ENCODE measurements at places on chromosomes 12 and 14. TPM values are rescaled to one million over a fixed set of nuclear protein-coding genes. Genes with fewer than 3 reads are reported as not detected.
A peak's percentile ranks its signal among the peaks of the same experiment; 100 is the strongest.

GRCh38 chr14:63759456-63759855 is 31.6 kb upstream of the SGPP1 start:
- peak overlapping the region; percentile 81 for H3K4me3 ChIP-seq
- peaks cover 11% of the 10 kb centered on the region for H3K4me1 ChIP-seq
- H3K36me3 ChIP-seq = no peaks in the 10 kb centered on the region
- peak; percentile 80 for DNase-seq
- no peaks in the 10 kb centered on the region for H3K27me3 ChIP-seq

- DNase-seq = no peak
- H3K36me3 ChIP-seq = no peaks in the 10 kb centered on the region
- H3K4me3 ChIP-seq = no peak overlapping the region
- H3K4me1 ChIP-seq = no peaks in the 10 kb centered on the region
- H3K27me3 ChIP-seq = no peaks in the 10 kb centered on the region
Measured at GRCh38 chr12:72141381-72141780, 130.8 kb upstream of the TRHDE start.

- no peak overlapping the region for H3K27ac ChIP-seq
- peaks cover 11% of the 10 kb centered on the region for H3K36me3 ChIP-seq
- H3K4me3 ChIP-seq = no peak overlapping the region
Measured at GRCh38 chr14:52545584-52546317, 6.6 kb downstream of the TXNDC16 start.

DNA sequence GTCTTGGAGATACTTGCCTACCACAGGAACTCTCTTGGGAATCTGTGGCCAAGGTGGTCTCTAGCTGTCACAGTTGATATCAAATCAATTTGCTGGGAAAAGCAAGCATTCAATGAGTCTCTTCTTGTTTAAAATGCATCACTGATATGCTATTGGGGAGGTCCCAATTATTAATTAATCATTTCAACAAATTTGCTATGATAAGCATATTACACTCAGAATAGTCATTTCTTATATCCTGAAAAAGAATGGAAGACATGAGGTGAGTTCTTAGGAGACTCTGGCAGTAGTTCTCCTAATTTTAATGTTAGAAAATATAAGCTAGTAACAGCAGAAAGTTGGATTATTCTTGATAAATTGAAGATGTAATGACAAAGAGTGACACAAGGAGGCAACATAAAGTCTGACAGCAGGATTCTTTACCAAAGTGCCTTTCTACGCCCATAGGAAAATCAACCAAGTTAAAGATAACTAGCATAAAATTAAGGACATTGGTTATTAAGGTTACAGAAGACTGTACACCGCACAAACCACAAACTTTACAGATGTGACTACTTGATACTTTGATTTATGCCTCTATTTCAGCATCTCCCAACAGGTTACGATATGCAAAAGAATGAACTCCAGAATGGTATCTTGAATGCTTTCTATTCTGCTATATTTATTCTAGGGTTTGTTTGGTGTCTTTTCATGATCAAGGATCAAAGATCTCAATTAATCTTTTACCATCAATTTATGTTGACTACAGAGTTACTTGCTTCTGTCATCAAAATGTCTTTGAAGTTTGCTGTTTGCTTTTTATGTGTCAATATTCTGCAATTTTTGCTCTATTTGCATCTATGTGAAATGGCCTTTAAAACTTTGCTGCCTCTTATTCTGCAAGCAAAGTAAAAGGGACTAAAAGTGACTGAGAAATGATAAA is 349.6 kb upstream of the CLEC14A start:
- no peaks in the 10 kb centered on the region for H3K36me3 ChIP-seq
- DNase-seq = no peak
- H3K27ac ChIP-seq = no peak overlapping the region
- H3K4me3 ChIP-seq = no peak overlapping the region
- H3K4me1 ChIP-seq = no peaks in the 10 kb centered on the region

DNA sequence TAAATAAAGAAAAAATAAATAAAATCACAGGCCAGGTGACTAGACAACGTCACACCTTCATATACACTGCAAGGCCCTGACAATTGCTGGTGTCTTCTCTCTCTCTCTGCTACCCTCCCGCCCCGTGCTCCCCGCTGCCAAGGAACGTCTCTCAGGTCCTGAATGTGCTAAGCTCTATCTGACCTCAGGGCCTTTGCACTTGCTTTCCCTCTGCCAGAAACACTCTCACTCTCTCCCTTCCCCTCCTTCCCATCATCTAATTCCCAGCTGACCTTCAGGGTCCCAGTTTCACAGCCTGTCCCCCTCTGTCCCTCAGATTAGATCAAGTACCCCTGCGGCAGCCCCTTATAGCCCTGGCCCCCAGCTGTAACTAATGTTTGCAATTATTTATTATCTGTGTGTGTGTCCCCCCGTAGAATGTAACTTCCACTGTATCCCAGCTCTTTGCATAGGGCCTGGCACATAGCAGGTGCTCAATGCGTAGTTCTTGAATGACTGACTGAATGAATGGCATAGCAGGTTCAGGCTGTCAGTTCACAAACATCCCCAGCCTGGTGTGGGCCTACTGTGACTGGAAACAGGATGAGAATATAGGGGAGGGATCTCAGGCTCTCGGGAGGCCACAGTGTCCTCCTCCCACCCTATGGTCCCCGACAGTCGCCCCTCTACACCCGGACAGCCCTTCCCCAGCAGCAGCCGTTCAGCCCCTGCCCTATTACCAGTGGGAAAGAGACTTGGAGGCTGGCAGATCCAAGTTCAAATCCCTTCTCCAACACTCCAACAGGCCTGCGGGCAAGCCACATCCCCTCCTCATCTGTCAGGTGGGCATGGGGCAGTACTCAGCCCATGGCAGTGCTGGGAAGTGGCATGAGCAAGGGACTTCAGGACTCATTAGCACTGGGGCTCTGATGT is 6.6 kb downstream of the BEGAIN start:
- H3K27me3 ChIP-seq = peaks cover under 1% of the 10 kb centered on the region
- no peaks in the 10 kb centered on the region for H3K36me3 ChIP-seq
- no peak overlapping the region for H3K4me3 ChIP-seq
- no peaks in the 10 kb centered on the region for H3K4me1 ChIP-seq
- no peak for DNase-seq

DNA sequence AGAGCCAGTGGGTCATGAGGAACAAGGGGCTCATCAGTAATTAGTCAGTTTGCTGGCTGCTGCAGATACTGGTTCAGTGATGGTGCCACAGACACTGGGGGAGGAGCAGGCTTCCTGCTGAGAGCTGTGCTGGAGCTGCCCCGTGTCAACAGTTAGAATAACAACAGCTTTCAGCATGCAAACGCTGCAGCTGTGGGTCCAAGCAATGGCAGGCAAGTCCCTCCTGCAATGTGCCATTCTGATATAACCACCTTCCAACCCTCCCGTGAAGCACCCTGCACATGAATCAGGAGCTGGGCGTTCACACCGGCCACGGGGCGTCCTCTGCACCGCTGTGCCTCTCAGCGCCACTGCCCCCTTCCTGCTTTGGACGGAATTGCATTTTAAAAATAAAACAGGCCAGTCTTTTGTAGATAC is 258.4 kb upstream of the SFSWAP start:
- H3K27ac ChIP-seq = no peak overlapping the region
- H3K4me1 ChIP-seq = peaks cover 2% of the 10 kb centered on the region
- no peaks in the 10 kb centered on the region for H3K36me3 ChIP-seq
- no peak overlapping the region for H3K4me3 ChIP-seq
- peak; percentile 74 for DNase-seq

SLC41A2 gene
- total RNA-seq = 11.5 TPM

CISTR gene
- not detected for total RNA-seq

FGD4 gene
- 0.07 TPM for total RNA-seq
